Activated CD8-positive, alpha-beta memory T cell treated with anti-CD3 and anti-CD28 coated beads for 4 hours (primary cell): ENCODE measurements at places on chromosomes 1 and 21.

GRCh38 chr1:212641956-212642355 is 33.4 kb downstream of the ATF3 start:
- DNase-seq = no peak

- DNase-seq = no peak
Measured at GRCh38 chr1:212971312-212971711, 21.0 kb downstream of the VASH2 start.

- DNase-seq = no peak
Measured at GRCh38 chr1:48870596-48870995, 93.9 kb upstream of the BEND5 start.

DNA sequence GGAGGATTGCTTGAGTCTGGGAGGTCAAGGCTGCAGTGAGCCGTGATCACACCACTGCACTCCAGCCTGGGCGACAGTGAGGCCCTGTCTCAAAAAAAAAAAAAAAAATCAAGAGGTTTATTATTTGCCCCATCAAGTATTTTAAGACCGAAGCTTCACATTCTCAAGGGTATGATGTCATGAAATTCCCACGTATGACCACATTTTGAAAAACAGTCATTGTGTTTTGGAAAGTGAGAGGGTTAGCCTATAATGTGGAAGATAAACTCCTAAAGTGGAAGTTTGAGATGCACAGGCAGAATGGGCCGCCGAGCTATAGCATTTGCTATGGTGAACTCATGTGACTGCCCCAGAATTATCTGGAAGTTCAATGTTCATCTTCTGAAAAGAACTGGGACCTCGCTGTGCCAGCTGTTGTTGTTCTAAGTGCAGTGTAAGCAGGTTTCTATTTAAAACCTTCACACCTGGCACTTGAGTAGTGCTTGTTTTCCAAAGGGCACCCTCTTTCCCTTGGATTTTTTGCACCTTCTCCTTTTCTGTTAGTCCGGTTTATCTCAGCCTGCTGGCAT is 96.9 kb upstream of the SLC25A33 start:
- DNase-seq = no peak

DNA sequence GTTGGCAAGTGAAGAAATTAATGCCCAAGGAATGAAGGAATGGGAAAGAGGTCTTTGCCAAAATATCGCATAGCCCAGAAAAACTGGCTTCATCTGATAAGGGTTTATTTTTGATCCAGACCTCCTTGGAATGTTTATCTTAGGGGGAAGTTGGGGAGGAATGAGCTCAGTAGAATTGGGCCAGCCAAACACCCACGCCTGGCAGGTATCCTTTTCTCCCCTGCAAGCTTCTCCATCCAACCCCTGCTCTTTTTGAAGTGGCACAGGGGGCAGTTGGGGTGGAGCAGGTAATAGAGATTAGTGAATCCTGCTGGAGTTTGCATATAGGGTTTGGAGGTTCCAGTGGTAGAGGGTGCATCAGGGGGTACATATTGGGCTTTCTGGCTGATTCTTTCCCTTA is 21.1 kb downstream of the INTS3 start:
- no peak for DNase-seq

- DNase-seq = no peak
Measured at GRCh38 chr1:1527092-1527816, 13.2 kb downstream of the TMEM240 start.

DNA sequence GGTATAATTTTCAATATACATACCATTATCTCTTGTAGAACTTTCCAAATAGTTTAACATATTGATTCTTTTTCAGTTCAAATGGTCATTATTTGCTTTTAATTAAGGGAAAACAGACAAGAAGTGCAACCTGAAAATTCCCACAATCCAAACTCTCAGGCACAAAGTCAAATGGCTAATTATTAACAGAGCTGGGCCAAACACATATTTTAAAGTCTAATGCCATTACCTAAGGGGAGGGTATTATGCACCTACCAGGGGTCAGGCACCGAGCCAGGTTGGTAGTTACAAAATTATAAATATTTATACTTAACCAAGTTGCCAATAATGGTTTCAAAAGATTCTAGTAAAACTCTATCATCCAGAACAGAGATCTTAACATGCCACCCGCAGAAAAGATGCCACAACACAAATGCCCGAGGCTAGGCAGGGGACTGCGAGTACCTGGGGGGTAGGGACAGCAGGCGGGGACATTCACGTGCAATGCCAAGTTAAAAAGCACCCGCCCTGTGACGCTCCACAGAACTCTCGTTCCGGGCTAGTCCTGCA is 15.0 kb downstream of the LBR start:
- DNase-seq = no peak

- DNase-seq = no peak
Measured at GRCh38 chr1:81780705-81781454, 19.9 kb upstream of the ADGRL2 start.

DNA sequence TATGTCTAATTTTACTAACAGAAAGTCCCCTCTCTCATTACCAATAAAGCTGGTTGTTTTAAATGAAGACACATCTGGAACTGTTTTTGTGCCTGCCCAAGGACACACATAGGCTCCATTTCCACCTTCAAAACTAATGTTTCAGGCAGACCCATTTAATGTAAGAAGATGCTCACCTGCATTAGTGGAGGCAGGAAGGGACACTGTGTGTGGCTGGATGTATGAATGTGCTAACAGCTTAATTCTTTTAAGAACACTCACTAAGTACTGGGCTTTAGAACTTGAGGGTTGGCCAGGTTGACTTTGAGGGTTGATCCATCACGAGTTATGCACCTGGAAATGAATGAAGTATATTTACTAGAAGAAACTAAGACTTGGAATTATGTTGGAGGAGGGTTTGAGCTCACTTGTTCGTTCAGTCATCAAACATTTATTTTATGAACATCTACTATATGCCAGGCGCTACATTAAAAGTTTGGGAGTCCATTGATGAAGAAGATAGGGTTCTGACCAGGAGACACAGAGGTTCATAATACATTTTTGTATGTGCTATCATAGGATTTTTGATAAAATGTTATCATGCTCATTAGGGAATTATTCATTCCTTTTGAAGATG is 5.4 kb downstream of the JUN start:
- DNase-seq = no peak

DNA sequence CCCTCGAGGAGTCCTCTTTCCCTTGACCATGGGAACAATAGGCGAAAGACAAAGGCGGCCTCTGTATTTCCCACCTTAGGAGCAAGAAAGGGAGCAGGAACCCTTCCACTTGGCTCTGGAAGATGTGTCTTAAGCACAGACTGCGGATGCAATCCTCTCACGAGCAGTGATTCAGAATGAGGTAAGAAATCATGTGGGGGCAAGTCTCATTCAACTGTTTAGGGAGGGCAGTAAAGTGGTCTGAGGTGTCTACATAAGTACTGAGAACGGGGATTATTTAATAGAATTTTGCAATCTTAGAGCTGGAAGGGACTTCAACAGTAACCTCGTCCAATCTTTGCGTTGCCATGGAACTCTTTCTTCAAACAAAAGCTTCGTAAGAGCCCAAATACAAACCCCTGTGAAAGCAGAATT is 1.6 kb upstream of the DYRK3 start:
- no peak for DNase-seq

GRCh38 chr1:156480016-156480370 is 20.6 kb downstream of the MEF2D start:
- DNase-seq = no peak

DNA sequence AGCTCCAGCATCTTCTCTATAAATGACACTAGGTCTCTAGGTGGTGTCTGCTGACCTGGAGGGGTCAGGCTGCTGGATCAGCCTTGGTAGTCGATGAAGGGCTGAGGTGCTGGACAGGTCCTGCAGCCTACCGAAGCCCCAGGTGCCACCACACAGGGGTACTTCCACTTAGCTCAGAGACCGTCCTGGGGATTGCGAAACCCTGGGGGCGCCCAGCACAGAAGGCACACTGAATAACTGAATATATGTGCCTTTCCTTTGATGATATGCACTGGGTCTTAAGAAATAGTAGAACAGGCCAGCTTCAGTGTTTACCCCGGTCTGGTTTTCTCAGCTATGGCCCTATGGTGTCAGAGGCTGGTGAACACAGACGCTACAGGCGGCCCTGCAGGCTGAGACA is 10.9 kb downstream of the UBE2J2 start:
- no peak for DNase-seq

DNA sequence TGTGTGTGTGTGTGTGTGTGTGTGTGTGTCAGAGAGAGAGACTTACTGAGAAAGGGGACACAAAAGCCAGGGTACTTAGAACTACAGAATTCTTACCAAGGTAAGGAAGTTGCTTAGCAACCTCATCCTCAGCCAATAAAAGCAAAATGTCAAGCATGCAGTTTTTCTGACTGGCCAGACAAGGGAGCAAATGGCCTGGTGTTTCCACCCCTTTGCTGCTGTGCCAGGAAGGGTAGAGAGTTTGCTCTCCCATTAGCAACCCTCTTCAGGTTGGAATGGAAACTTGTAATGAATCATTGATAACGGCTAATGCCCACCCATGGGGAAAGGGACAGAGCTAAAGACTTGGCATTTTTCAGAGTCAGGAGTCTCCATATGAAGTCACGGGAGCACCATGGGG is 10.6 kb downstream of the RXRG start:
- no peak for DNase-seq

DNA sequence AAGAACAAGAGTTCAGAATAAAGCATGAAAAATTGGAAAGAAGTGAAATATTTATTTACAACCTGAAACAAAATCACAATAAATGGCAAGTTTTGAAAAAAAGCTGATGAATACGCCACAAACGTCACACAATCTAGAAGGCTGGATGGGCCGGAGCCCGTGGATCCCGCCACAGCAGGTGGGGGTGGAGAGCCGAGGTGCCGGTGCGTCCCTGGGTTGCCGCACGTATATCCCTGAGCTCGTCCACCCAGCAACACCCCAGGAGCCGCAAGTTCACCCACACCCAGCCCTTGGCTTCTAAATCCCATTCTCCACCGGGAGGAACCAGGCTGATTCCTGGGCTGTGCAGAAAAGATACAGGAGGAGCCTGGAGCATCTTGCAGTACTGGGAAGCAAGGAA is 25.6 kb upstream of the TTLL10 start:
- DNase-seq = no peak

- DNase-seq = no peak
Measured at GRCh38 chr21:45365608-45366241, 39.2 kb upstream of the COL18A1 start.

DNA sequence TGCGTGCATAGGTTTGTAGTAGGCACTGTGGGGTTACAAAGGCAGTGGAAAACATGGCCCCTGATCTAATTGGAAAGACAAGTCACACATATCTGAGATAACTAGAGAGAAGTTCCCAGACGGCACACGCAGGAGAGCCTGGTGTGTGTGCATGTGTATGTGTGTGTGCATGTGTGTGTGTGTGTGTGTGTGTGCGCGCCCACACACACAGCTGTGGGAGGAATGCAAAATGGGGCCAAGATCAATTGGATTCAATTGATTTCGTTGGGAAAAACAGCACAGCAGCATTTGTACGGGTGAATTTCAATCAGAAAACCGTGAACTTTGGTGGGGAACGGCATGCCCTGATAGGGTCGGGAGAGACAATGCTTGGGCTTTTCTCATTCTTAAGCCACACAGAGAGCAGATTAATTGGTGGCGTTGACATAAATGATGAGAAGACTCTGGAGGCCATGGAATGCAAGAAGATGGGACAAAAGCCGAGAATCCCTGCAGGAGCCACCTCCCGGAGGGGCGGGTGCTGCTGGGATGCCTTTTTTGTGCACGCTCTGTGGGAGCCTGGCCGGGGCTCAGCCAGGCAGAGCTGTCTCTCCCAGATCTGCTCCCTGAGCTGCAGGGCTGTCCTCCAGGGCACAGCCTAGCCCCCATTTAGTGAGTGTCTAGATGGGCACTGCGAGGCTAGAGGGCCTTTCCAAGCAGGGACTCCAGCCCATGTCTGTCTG is 322.0 kb downstream of the CAMTA1 start:
- DNase-seq = no peak

- DNase-seq = no peak
Measured at GRCh38 chr1:209012443-209013196, 570.9 kb upstream of the CAMK1G start.

- no peak for DNase-seq
Measured at GRCh38 chr1:145951526-145951925, 6.3 kb downstream of the LIX1L start.

- DNase-seq = no peak
Measured at GRCh38 chr1:214453109-214453722, 98.2 kb downstream of the PTPN14 start.

DNA sequence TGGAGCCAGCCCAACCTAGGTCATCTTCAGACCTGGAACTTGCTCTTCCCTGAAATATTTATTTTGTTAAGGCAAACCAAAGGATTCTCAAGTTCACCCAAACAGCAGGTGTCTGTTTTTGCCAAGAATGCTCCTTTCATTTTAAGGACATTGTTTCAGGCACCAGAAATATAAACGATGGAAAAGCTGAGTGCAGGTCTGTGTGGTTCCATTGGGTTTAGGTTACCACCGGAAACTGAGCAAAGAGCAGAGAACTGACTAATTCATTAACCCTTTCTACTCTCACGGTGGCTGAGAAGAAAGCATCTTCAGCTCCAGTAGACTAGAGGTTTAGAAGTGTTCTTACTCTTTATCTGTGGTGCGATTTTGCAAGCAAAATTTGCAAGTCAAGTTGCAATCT is 38.0 kb upstream of the ZC3H11B start:
- DNase-seq = no peak

GRCh38 chr1:115114308-115114707 is 25.0 kb upstream of the TSPAN2 start:
- DNase-seq = no peak

DNA sequence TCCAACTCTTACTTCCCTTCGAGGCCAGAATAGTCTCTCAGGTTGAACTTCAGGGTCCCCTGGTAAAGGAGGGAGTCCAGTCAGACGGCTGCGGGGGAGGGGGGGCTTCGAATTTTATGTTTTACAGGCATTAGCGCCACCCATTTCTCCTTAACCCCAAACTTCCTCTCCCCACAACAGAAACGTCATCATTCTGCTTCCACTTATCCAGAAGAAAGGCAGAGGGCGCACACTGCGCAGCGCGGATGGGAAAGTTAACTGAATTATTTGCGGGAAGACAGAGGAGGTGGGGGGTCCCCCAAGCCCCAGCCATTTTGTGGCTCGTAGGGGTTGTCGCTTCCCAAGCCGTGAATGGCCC is 529 bp upstream of the PRMT2 start:
- DNase-seq = no peak

- DNase-seq = no peak
Measured at GRCh38 chr1:211174375-211174774, 40.4 kb upstream of the KCNH1 start.

DNA sequence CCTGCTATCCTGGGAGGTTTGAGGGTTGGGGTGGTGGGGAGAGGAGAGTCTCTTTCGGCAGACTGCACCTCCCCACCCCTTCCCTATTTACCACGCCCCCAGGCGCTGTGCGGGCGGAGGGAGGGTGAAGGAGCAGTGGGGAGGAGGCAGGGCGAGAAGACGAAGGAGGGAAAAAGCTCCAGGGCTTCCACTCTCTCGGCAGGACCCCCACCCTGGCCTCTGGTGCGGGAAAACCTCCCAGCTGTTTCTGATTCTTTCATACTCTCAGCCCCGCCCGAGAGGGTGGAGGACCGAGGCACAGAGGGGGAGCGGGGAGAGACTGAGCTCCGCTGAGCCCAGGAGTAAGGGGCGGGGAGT is 866 bp upstream of the WNT2B start:
- DNase-seq = no peak
